ENCODE measurements at places on chromosomes 7 and 10. TPM values are rescaled to one million over a fixed set of nuclear protein-coding genes. Genes with fewer than 3 reads are reported as not detected.

Gene SAP25
- total RNA-seq = not detected

Gene OGDH
- 93.7 TPM for total RNA-seq

Gene HIF1AN
- total RNA-seq = 11.8 TPM

Gene STRIP2
- 6.3 TPM for total RNA-seq

Gene TAF3
- 5.1 TPM for total RNA-seq

- DNase-seq = no peak
Measured at GRCh38 chr10:111126077-111126476, 49.2 kb downstream of the ADRA2A start.

GRCh38 chr10:80540981-80541750, 3.5 kb downstream of the SH2D4B start:
- DNase-seq = no peak

DNA sequence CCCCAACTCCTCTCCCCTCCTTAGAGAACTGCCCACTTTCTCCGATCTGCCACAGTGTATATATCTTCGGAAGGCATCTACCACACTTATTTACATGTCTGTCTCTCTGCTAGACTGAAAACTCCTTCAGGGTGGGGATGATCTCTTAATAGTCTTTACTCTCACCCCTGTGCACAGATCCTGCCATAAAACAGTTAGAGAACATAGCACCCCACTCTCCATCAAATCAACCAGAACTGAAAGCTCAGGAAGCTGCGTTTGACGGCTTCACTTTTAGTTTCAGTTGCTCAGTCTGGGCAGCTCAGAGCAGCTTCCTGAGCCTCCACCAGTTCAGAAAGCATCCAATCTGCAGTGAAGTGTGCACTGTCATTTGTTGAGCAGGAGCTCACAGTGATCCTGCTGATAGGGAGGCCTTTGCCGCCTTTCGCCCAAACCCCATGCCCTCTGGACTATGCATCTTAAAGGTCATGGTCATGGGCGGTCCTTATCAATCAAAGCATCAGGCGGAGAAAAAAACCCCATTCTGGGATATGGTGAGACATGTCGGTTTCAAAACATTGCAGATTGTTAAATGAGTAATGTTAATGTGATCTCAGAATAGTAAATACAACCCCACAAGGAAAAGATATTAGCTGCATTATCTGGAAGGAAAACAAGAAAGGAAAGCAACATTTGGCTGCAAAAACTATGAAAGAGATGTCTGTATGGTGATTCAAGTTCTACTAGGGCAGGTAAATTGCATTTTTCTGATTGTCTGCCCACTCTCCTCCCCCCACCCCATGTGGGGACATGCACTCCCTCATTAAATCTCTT, 167.1 kb upstream of the ADO start:
- DNase-seq = no peak

- no peak for DNase-seq
Measured at GRCh38 chr7:155104913-155105312, 34.8 kb downstream of the HTR5A start.

DNA sequence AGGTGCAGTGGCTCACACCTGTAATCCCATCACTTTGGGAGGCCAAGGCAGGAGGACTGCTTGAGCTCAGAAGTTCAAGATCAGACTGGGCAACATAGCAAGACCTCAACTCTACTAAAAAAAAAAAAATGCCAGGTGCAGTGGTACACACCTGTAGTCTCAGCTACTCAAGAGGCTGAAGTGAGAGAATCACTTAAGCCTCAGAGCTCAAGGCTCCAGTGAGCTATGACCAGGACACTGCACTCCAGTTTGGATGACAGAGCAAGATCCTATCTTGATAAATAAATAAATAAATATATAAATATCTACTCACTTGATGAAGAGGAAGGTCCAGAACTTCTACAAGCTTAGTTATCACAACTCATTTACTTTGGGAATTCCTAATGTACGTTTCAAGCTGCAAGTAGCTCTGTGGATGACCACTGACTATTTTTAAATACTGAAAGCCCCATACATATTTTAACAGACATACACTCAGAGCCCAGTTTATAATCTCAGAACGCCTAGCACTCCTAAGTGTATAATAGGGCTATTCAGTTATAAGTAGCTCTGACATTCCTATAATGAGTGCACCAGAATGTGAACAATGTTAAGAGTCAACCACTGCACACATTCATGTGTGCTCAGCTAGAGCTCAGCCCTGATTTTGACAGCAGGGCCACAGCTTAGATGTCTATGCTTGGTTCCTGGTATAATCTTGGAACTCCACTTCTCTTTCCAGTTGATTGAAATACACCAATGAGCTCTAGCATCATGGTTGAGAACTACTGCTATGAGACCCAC, 119.1 kb downstream of the CUBN start:
- no peak for DNase-seq

DNA sequence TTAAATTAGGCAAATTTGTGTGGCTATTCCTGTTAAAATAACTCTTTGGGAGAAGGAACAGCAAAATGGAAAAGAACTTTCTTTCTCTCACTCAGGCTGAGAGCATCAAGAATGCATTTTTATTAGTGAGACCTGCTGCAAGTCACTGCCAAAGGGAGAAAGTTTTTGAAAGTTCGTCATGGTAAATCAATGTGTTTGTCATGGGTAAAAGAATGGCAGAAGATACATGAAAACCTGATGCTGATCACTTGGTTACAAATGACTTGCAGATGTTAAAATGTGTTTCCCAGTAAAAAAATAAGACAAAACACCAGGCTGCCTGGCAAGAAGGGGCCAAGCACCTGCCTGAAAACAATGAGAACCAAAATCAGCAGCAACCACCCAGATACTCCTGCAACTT, 484.7 kb upstream of the NRP1 start:
- DNase-seq = no peak

- DNase-seq = no peak
Measured at GRCh38 chr7:95781961-95782586, 9.7 kb downstream of the DYNC1I1 start.

DNA sequence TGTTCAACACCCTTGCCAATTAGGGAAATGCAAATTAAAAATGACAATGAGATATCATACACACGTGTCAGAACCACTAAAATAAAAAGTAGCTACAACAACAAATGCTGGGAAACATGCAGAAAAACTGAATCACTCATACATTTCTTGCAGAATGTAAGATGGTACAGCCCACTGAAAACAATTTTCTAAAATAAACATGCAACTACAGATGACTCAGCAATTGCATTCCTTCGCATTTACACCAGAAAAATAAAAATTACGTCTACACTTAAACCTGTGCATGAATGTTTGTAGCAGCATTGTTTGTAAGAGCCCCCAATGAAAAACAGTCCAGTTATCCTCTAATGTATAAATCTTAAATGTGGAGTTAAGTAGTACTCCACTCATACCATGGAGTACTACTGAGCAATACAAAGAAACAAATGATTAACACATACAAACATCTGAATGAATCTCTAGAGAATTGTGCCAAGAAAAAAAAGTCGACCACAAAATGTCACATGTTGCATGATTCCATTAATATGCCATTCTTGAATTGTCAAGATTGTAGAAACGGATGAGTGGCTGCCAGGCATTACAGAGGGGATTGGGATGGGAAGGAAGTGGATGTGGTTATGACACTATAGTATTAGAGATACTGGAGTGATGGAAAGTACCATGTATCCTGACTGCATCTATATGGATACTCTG, 134.6 kb upstream of the NPSR1 start:
- no peak for DNase-seq

- no peak for DNase-seq
Measured at GRCh38 chr7:114502454-114503254, 88.0 kb downstream of the FOXP2 start.

DNA sequence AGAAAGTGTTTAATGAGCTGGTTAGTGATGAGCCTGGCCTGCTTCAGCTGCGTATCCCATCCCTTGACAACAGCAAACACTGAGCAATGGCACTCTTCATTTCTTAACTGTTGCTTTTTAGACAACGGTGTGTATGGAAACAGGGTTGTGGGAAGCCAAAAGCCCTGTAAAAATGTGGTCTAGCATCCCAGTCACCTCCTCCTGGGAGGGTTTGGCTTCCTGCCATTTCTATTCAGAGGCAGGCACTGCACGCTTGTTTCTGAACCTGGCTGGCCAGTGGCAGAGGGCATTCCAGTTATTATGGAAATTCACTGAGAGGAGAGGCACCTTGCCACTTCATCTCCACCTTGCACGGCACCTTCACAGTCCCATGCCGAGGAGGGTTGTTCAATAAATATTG, 123.0 kb upstream of the ADARB2 start:
- no peak for DNase-seq
